ENCODE measurements at places on chromosomes 3 and 15.

GRCh38 chr3:194875581-194876402 is 190.1 kb downstream of the FAM43A start:
- DNase-seq = no peak

DNA sequence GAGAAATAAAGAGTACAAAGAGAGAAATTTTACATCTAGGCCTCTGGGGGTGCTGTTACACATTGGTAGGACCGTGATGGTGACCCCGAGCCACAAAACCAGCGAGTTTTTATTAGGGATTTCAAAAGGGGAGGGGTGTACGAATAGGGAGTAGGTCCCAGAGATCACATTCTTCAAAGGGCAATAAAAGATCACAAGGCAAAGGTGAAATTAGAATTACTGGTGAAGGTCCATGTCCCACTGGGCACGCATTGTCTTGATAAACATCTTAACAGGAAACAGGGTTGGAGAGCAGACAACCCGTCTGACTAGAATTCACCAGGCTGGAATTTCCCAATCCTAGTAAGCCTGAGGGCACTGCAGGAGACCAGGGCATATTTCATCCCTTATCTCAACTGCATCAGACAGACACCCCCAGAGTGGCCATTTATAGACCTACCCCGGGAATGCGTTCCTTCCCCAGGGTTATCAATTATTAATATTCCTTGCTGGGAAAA is 4.3 kb downstream of the IRAK2 start:
- no peak for DNase-seq

GRCh38 chr15:38217191-38217595 is 35.4 kb upstream of the SPRED1 start:
- DNase-seq = peak; percentile 64

DNA sequence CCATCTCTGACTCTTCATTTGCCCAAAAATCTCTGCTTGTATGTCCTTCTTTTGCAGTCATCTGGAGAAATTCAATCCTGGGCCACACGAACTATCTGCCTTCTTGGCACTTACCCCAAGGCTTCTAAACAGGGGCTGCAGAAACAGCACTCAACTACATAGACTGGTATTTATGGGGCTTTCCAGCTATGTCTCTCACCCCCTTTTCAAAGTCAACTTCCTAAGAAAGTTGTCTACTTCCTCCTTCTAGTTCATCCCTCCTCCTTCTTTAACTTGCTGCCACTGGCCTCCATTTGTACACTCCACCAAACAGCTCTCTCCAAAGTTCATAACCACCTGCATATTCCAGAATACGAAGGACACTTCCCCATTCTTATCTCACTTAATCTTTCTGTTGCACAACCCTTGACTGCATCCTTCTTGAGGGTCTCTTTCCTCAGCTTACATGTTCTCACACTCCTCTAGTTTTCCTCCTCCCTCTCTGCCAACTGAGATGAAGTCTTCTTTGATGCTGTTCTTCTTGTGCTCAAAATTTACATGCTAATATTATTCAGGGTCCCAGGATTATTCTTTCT is 55.2 kb downstream of the PLD1 start:
- no peak for DNase-seq
